NCI-H2081 treated with DMSO at 0.1 percent for 48 hours (cell line): ENCODE measurements at places on chromosomes 4 and X.

GRCh38 chr4:119693126-119693525 lies 64.5 kb upstream of the PDE5A start:
- no peak for DNase-seq

DNA sequence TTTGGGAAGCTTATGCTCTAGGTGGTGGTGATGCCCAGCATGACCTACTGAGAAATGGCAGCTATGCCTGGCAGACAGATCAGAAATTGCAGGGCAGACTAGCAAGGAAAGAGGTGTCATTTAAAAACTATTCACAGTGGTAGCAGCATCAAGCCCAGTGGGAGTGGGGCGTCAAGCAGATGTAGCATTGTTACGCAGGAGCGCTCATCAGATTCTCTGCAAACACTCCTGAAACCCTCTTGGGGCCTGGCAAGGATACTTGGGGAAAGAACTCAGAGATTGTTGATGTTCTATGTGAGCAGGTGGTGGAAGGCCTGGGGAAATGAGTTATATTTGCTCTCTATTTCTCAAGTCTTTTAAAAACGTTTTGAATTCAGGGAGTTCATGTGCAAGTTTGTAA lies 437.6 kb downstream of the RAPGEF2 start:
- DNase-seq, result no peak

DNA sequence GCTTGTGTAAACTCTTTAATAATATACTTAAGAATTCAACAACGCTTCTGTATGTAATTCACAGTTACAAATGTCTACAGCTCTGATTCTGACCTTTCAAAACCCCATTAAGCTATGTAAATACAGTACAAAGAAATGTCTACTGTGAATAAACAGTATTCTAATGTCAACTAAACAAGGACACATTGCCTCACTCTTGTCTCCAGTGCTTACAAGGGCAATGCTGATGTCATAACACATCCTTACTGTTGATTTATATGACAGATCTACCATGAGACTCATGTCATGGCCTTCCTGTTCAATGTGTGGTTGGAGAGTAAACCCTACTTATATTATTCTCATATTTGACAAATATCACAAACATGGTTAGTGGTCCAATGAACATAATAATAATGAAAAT lies 256.1 kb upstream of the ADGRL3 start:
- no peak for DNase-seq

DNA sequence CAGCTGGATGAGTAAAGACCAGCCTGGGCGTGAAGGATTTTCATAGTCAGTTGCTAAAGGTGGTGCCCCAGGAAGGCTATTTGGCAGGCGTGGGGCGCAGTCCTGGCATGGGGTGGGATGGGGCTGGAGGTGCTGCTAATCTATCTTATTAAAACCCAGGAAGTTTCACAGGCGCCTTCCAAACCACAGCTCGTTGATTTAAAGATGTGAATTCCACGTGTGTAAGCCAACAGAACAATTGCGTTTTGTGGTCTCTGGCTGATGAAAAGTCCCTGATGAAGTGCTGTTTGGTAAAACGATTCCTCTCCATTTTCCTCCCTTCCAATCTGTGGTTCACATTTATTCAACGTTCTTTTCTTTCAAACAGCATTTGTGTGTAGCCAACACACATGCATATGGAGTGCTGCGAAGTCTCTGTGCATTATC lies 105.0 kb downstream of the TBL1X start:
- no peak for DNase-seq

DNA sequence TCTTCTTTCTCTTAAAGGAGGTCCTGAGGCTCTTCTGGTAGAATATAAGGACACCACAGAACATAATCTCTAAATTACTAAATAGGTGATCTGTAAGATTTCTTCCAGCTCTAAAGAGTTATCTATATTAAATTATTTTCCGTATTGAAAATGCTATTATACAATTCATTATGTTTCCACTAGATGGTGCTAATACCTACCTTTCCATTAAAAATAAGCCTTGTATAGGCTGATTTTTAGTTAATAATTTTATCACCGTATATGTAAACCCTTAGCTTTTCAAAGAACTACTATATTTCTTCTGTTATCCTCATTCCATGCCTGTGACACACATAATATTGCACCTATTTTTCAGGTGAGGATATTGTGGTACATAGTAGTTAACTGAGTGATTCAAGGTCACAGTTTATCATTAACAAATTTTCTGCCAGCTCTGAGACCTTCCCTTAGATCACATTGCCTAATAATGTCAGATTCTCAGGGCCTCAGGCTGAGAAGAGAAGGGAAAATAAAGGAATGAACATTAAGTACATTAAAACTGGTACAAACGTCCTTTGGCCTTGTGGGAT lies 138.8 kb downstream of the TEX11 start:
- no peak for DNase-seq

DNA sequence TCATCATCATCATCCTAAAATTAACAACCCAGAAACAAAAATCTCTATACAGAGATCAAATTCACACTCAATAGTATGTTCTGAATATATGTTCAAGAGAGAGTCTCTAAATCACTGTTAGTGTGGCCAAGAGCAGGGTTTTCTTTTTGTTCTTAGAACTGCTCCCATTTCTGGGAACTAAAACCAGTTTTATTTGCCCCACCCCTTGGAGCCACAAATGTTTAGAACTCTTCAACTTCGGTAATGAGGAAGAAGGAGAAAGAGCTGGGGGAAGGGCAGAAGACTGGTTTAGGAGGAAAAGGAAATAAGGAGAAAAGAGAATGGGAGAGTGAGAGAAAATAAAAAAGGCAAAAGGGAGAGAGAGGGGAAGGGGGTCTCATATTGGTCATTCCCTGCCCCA lies 32.3 kb downstream of the CYBB start:
- no peak for DNase-seq

DNA sequence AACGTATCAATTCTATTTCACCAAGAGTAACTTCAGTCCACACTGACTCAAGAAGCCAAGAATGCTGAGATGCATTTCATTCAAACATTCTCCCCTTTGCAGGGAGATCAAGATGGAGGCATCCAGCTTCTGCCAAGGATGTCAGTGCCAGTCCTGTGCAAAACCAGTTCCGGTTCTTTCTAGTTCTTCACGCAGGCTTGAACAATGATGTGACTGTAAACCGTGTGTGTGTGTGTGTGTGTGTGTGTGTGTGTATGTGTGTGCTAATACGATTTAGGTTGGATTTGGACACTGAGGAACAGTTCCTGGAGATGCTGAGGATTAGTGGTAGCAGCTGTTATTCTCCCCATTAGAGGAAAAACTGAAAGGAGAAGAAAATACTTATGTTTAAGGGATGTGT lies at the start of gene REELD1:
TSS of gene REELD1 (plus strand) at position 301 of the 400 bp plus-strand sequence. CDS start 2,415 bp downstream, outside the sequence.
- DNase-seq, result no peak

- no peak for DNase-seq
Measured at GRCh38 chr4:151997461-151997860, 236.7 kb upstream of the GATB start.

DNA sequence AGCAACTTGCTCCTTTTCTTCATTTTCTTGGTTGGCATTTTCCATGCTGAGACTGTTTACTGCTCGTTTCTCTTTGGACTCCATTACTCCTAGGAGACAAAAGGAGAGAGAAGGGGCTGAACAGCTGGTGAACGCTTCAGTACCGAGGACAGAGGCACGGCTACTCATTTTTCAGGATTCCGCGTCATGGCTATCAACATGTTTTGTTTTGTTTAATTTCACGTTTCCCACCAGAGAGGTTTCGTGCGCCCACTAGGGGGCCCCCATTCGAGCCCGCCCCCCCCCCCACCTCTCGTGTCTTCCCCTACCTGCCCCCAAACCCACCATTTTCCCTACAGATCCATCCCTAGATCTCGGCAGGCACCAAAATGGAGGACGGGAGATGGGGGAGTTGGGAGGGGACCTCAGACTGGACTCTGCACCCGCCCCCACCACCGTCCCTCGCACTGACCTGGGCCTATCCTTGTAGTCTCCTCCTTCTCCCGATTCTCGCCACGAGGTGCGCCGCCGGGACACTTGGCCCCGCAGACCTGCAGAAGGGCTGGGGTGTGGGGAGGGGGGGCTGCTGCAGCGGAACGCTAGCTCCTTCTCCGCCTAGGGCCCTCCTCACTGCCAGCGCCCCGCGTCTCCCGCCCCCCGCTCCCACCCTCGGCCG lies 653 bp downstream of the BEX1 start:
- DNase-seq, result no peak

DNA sequence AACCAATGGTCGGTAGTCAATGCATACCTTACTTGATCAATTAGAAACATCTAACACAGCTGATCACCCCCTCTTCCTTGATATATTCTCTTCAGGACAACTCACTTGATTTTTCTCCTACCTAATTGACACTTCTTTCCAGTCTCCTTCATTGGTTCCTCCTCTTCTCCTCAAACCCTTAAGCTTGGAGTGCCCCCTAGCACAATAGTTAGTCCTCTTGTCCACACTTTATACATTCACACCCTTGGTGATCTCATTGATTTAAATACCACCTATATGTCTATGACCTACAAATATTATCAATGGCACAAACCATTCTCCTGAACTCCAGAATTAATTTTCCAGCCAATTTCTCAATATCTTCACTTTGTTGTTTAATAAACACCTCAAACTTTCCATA lies 724.0 kb downstream of the ADGRL3 start:
- DNase-seq, result no peak

DNA sequence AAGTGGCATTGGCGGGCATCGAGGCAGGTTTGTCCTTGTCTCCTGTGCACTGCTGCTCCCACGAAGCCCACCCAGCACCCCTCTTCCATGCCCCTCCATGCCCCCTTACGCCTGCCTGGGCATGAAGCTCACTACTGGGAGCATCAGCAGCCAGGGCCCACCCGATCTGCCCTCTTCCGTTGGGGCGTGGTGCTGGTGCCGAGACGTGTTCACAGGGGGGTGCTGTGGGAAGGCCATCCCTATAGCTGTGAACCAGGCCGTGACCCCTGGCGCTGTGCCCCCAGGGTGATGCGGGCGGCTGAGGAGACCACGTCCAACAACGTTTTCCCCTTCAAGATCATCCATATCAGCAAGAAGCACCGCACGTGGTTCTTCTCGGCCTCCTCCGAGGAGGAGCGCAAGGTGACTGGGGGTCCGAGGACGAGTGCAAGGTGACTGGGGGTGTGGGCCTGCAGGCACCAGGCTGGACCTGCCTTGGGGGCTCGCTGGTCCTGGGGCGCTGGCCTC lies 19.3 kb upstream of the ADD1 start:
- no peak for DNase-seq

- no peak for DNase-seq
Measured at GRCh38 chr4:4558881-4559280, 17.0 kb upstream of the STX18 start.

DNA sequence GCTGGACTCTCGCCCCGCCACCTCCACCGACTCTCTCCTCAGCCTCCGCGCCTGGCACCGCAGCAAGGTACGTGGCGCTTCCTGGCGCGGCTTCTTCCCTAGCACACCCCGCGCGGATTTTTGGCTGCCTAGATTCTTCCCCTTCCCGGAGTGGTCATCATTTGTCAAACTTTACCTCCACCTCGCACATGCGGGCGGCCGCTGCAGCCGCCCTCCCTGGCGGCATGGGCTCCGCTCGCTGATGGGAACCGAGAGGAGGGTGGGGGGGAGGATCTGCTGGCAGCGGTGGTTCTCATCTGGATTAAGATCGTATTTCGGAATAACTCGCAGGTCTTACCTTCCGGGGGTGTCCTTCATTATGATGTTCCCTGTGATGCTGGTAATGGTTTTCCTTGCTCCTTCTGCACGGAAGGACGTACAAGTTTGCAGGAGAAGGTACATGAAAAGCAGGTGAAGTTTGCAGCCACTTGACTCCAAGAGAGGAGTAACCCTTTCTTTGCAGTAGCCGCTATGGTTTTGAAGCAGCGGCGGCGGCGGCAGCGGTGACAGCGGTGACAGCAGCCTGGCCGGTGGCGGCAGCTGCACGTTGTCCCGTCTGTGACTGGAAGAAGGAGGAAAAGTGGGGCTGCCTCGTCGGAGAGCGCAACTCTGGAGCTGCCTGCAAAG lies 2183.9 kb upstream of the TENM3 start:
- DNase-seq, result no peak

DNA sequence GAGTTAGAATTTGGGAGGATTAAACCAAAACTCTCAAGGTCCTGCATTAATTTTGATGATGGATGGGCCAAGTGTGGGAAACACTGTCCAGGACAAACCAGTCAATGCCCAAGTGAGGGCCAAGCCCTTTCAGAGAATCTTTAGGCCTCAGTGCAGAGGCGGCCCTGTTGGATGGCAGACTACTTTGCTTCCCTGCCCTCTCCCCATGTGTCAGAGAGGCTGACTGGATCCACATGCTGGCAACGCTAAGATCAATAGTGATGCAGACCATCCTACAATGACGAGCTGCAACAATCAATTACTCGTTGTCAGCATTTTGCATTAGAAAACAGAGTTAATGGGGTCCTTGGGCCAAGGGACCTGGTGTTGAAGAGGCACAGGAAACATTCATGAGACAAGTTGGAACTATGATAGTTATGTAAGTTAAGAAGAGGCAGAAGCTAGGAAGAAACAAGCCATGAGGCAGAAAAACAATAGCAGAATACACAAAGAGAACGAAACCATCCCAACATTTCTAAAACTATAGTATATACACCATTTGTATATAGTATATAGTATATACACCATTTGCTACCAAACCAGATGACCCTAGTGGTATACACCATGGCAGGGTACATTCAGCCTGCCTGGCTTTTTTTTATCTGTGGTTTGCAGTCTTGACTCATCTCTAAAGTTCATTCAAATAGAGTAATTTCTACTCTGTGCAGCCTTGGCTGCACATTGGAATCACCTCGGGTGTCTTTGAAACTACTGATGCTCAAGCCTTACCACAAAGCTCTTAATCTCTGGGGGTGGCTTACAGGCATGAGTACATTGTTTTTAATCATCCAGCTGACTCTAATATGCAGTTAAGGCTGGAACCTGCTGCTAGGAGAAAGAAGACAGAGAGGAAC lies 147.7 kb upstream of the GYPA start:
- DNase-seq, result no peak

- DNase-seq, result no peak
Measured at GRCh38 chr4:164813554-164813953, 59.6 kb downstream of the SMIM31 start.

DNA sequence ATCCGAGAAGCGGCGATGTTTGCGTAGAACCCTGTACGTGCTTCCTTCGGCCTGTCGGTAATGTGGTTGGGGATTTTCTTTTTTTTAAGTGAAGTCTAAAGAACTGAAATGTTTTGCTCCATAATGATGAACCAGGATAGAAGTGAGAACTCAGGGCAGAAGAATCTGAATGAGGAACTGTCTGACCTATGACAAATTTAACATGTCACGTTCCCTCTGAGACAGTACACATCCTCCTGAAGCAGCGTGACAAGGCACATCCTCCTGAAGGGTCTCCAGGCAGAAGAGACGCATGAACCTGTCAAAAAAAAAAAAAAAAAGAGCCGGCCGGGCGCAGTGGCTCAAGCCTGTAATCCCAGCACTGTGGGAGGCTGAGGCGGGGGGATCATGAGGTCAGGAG lies 6.2 kb downstream of the CSF2RA start:
- DNase-seq, result no peak

GRCh38 chrX:10310511-10310910 lies 153.7 kb downstream of the CLCN4 start:
- DNase-seq, result no peak

- no peak for DNase-seq
Measured at GRCh38 chr4:69896530-69897116, 34.2 kb upstream of the CSN1S1 start.
